Kidney (tissue), 22 donors: ENCODE measurements at places on chromosomes 11 and 22. TPM values are rescaled to one million over a fixed set of nuclear protein-coding genes. Genes with fewer than 3 reads are reported as not detected.

SLC17A6 gene
- total RNA-seq, result not detected

CASP12 gene
- 0.91 TPM for total RNA-seq

DCDC1 gene
- total RNA-seq, result 6.6 TPM

VSIG10L2 gene
- not detected for total RNA-seq

C11orf65 gene
- total RNA-seq, result 1.1 TPM

TRPM5 gene
- total RNA-seq, result 0.25 TPM

TENM4 gene
- 31.0 TPM for total RNA-seq

CDKN1C gene
- 54.8 TPM for total RNA-seq

ENTHD1 gene
- not detected for total RNA-seq

ACTN3 gene
- total RNA-seq, result 0.16 TPM

MFRP gene
- not detected for total RNA-seq

KDM4D gene
- total RNA-seq, result 0.94 TPM

GRCh38 chr11:27414644-27415043 lies 51.6 kb upstream of the CCDC34 start:
- peaks cover 3% of the 10 kb centered on the region for H3K4me1 ChIP-seq
- H3K36me3 ChIP-seq, result no peaks in the 10 kb centered on the region
- H3K4me3 ChIP-seq, result no peak overlapping the region
- DNase-seq, result no peak
- no peaks in the 10 kb centered on the region for H3K27me3 ChIP-seq

DNA sequence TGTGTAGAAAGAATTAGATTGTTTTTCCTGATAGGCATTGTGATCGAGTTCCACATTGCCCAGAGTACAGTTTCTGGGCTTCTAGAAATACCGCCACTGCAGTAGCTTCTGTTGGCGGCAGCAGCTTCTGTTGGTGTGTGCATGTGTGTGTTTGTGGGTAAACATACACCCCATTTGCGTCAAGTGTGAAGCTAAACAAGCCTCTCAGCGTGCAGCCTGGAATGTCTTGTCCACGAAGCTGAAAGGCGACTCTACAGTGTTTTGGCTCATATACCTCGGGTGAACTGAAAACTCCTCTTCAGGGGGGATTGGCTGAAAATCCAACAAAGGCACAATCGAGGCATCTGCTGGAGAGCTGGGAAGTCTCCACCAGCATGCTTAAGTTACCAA lies 112.0 kb upstream of the E2F8 start:
- H3K4me1 ChIP-seq, result peaks cover 2% of the 10 kb centered on the region
- H3K27me3 ChIP-seq, result peaks cover 30% of the 10 kb centered on the region
- H3K36me3 ChIP-seq, result no peaks in the 10 kb centered on the region
- H3K4me3 ChIP-seq, result no peak overlapping the region

- H3K4me1 ChIP-seq, result no peaks in the 10 kb centered on the region
- H3K27me3 ChIP-seq, result peaks cover 5% of the 10 kb centered on the region
- no peak for DNase-seq
- peak overlapping the region; percentile 73 for H3K4me3 ChIP-seq
- H3K36me3 ChIP-seq, result no peaks in the 10 kb centered on the region
Measured at GRCh38 chr11:123357353-123357989, 72.6 kb upstream of the GRAMD1B start.

- no peaks in the 10 kb centered on the region for H3K27me3 ChIP-seq
- no peak overlapping the region for H3K4me3 ChIP-seq
- H3K4me1 ChIP-seq, result no peaks in the 10 kb centered on the region
- H3K36me3 ChIP-seq, result no peaks in the 10 kb centered on the region
- no peak overlapping the region for H3K27ac ChIP-seq
Measured at GRCh38 chr11:86214710-86215109, 29.8 kb upstream of the EED start.

GRCh38 chr11:3892156-3892555 lies 36.7 kb downstream of the STIM1 start:
- H3K27me3 ChIP-seq, result no peaks in the 10 kb centered on the region
- H3K4me1 ChIP-seq, result peaks cover 4% of the 10 kb centered on the region
- H3K27ac ChIP-seq, result no peak overlapping the region
- no peak for DNase-seq

GRCh38 chr22:49091917-49092545 lies 735.6 kb downstream of the BRD1 start:
- DNase-seq, result no peak
- H3K36me3 ChIP-seq, result no peaks in the 10 kb centered on the region
- H3K4me1 ChIP-seq, result no peaks in the 10 kb centered on the region
- H3K27ac ChIP-seq, result no peak overlapping the region

DNA sequence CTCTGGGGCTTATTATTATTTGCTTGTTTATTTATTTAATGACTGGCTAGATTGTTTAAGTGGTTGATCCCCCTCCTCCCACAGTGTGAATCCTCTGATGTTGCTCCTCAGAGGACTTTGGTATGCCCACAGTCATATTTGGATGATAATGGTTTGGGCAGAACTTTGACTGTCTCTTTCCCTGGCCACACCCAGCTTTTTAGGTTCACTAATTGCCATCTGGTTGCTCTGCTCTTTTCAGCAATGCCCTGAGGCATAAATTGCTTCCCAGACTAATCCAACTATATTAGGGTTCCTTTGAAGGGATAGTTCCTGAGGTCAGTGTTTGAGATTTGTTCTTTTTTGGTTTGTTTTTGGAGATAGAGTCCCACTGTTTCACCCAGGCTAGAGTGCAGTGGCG lies 99.3 kb upstream of the RRM1 start:
- H3K27me3 ChIP-seq, result no peaks in the 10 kb centered on the region
- H3K4me3 ChIP-seq, result no peak overlapping the region
- no peaks in the 10 kb centered on the region for H3K36me3 ChIP-seq
- no peak for DNase-seq
- H3K27ac ChIP-seq, result no peak overlapping the region

DNA sequence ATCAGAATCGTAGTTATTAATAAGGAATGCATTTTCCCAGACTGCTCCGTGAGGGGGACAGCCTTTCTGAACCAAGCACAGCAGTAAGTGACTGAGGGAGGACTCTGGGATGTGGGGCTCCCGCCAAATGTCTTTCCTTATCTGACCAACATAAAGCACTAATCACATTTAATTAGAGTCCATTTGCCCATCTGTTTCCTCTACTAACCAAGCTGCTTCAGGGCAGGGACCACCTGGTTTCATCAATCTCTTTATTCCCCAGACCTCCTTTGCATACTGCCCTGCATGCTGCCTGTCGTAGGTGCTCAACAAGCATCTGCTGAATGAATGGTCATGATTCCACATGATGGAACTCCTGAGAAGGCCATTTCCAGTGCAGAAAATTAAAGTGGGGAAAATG lies 29.4 kb downstream of the SMCO4 start:
- no peaks in the 10 kb centered on the region for H3K27me3 ChIP-seq
- no peaks in the 10 kb centered on the region for H3K36me3 ChIP-seq
- no peak for DNase-seq
- H3K27ac ChIP-seq, result no peak overlapping the region
- no peak overlapping the region for H3K4me3 ChIP-seq

DNA sequence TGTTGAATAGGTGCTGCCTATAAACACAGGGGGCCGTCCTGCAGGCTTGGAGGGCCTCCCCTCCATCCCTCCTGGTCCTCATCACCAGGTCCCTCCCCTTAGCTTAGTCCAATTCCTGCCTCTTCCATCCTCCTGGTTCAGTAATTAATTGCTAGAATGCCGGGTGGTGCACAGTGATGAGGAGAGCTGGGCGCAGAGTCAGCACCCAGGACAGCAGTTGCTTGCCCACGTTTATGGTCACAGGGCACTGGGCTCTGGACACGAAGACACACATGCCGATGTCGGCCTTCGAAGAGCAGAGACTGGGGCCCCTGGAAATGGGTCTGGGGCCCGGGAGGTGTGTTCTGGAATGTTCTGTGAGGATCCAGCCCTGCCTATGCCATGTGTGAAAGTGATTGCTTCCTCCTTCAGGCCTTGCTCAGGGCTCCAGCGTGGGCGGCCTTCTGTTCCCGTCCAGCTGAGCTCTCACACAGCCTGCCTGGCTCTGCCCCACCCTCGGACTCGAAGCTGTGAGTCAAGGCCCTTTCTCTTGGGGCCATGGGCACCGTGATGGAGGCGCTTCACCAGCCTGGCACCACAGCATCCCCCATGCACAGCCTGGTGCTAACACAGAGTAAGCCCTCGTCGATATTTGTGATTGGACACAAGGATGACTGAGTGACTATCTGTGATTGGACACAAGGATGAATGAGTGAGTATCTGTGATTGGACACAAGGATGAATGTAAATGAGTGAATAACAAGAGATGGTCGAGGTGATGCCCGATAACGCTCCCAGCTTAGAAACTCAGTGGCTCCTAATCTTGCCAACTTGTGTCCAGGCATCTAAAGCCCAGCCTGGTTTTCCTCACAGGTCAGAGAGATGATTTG lies 884.7 kb downstream of the BRD1 start:
- H3K4me3 ChIP-seq, result no peak overlapping the region
- no peaks in the 10 kb centered on the region for H3K4me1 ChIP-seq

DNA sequence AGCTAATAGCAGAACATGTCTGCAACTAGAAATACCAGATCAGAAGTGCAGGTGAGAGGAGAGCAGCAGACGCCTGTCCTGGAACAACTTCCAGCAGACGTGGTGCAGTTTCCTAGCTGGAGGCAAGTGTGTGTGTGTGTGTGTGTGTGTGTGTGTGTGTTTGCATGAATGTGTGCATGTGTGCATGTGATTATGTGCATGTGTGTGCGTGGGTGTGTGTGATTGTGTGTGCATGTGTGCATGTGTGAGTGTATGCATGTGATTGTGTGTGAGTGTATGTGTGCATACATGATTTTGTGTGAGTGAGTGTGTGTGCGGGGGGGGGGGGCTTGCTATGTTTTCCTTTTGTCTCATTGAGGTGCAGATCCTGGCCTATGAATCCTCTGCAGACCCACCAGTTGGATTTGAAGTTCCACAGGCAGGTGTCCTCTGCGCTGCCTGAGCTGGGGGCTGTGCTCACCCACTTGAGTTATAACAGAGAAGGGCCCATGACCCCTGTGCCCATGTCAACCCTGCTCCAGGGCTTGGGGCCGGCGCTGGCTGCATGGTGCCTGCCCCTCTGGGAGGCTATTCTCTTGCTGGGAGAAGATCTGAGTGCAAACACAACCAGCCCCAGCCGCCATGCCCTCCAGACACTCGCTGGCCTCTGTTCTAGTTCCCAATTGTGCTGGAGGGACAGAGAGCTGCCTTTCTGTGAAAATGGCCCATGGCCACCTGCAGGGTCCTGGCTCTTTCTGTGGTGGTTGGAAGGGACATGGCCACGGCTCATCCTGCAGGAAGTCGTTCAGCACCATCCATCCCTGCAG lies 821.3 kb downstream of the BRD1 start:
- H3K27me3 ChIP-seq, result no peaks in the 10 kb centered on the region
- no peaks in the 10 kb centered on the region for H3K4me1 ChIP-seq
- no peaks in the 10 kb centered on the region for H3K36me3 ChIP-seq
- DNase-seq, result no peak
- no peak overlapping the region for H3K4me3 ChIP-seq

GRCh38 chr11:116637766-116638165 lies 135.0 kb downstream of the BUD13 start:
- H3K27ac ChIP-seq, result no peak overlapping the region
- no peaks in the 10 kb centered on the region for H3K4me1 ChIP-seq
- H3K36me3 ChIP-seq, result no peaks in the 10 kb centered on the region
- no peak for DNase-seq

- DNase-seq, result no peak
- H3K4me3 ChIP-seq, result no peak overlapping the region
- H3K27me3 ChIP-seq, result no peaks in the 10 kb centered on the region
Measured at GRCh38 chr11:61174273-61174672, 13.0 kb upstream of the VPS37C start.

DNA sequence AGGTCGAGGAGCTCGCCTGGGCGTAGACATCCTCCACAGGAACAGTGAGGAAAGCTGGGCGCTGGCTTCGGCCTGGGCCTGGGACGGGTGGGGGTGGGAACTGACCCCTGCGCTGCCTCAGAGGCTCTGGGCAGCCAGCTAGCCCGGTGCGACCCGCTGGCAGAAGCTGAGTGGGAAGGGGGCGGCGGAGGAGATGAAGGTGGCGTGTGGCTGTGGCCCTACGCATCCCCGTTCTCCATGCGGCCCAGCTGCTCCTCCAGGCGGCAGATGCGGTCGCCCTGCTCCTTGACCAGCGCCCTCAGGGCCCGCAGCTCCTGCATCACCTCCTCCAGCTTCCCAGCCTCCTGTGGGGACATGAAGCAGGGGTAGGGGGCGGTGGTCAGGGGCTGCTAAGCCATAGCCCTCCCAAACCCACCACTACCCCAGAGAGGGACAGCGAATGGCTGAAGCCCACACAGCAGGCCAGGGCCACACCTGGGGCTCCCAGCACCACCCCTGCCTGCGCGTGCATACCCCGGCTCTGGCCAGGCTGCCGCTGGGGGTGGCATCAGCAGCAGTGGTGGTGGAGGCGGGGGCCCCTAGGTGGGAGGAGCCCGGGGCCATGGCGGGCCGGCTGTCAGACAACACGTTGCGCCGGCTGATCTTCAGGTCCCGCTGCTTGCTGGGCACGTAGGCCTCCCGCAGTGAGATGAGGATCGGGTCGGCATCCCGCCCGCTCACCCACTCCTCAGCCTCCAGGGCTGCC lies 848 bp upstream of the PTPRCAP start:
- H3K4me3 ChIP-seq, result no peak overlapping the region
- no peaks in the 10 kb centered on the region for H3K27me3 ChIP-seq
- peaks cover 14% of the 10 kb centered on the region for H3K4me1 ChIP-seq
- H3K36me3 ChIP-seq, result peaks cover 2% of the 10 kb centered on the region
- DNase-seq, result no peak
- H3K27ac ChIP-seq, result no peak overlapping the region

GRCh38 chr11:96222102-96222501 lies 120.9 kb downstream of the MAML2 start:
- no peak for DNase-seq

DNA sequence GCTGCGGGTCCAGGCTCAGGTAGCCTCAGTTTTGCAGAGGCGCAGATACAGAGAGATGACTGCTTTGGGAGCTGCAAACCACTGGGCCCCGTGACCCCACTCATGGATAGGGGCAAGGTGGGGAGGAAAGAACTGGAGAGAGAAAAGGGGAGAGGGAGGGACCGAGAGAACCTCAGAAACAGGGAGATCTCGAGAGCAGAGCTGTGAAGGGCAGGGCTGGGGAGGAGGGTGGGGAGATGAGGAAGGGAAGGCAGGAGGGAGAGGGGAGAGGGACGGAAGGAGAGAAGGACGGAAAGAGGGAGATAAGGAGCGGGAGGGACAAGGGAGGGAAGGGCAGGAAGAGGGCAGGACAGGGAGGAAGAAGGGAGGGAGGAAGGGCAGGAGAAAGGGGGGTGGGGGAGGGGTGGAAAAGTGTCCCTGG lies 46.3 kb downstream of the IGLL1 start:
- H3K36me3 ChIP-seq, result no peaks in the 10 kb centered on the region
- H3K27ac ChIP-seq, result no peak overlapping the region
- no peaks in the 10 kb centered on the region for H3K27me3 ChIP-seq
- H3K4me1 ChIP-seq, result peaks cover 15% of the 10 kb centered on the region
- peak; percentile 46 for DNase-seq
